KBM-7 (cell line): ENCODE measurements at places on chromosomes 13 and 19.

- no peak for DNase-seq
These were observed 16.9 kb downstream of the TGDS start for GRCh38 chr13:94579063-94579462.

GRCh38 chr19:48170817-48171347 lies 402 bp downstream of the ZSWIM9 start:
- peak; percentile 22 for DNase-seq

DNA sequence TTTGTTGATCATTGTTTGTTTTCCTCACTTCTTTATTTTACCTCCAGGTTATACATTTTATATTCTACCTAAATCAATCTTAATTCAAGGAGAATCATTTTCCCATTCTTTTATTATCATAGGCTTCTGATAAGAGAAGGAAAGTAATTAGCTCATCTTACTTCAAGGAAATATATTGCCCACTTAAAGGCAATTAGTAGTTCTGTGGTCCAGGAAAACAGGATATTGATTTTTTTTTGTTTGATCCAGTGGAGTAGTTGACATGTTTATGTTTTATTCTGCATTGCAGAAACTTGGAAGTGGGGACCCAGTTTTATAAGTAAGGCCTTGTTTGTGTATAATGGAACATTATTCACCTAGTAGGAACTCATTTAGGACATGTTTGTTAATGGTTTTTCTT lies 390.6 kb downstream of the NDFIP2 start:
- DNase-seq = no peak

DNA sequence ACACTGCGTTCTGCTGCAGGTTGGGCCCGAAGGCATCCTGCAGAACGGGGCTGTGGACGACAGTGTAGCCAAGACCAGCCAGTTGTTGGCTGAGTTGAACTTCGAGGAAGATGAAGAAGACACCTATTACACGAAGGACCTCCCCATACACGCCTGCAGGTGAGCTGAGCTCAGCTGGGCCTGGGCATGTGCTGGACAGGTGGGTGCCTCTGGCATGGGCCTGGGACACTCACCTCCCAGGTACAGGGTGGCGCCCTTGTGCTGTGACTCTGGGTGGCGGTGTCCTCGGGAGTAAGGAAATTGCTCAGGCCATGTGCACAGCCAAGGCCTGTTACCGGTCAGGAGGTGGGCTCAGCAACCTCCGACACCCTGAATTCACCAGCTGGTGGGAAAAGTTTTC lies 14.2 kb downstream of the UPF1 start:
- no peak for DNase-seq

DNA sequence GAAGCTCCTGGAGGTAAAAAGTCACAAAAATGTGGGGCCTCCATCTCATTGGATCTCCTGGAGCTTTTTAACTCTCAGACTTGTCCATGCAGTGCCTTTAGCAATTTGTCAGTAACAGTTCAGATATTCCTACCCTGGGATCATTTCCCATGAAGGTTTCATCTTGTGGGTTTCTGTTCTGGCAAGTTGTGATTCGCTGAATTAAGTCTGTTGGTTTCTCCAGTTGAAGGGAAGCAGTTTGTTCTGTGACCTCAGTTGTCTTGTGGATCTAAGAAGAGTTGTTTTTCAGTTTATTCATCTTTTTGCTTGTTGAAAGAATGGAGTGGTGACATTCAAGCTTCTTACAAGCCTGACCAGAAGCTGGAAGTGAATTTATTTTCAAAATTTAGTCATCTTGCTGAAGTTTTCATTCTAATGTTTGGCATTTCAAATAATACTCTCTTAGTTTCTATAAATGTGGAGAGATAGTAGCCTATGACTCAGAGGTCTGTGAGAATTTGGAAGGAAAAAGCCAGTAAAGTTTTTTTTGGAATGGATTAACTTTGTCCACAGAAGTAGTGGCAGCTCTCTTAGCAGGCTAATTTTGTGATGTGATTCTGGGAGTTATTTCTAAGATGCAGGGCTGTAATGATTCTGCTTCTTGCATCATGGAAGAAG lies 120.1 kb upstream of the CSNK1A1L start:
- DNase-seq = no peak

DNA sequence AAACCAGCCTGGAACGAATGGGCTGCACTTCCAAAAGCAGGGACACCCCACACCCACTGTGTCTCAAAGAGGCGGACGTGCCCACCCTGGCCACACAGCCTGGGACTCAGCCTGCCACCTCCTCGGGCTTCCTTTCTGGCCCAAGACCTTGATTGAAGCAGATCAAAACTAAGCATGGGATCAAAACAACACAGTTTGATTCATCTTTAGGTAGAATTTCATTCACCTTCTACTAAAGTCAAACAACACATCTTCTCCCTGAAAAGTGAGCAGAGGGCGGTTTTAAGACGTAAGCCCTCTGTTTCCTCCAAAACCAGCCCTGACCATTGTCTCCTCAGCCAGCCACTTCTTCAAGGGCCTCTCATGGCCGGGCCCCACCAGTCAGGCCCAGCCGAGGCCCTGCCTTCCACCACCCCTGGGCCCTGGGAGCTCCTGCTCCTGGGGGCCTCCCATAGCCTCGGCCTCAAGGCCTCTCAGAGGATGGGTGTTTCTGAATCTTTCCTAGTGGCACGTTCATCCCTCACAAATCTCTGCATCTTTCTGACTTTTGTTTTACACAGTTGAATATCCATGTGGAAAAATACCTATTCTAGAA lies 6.3 kb upstream of the F10 start:
- no peak for DNase-seq

DNA sequence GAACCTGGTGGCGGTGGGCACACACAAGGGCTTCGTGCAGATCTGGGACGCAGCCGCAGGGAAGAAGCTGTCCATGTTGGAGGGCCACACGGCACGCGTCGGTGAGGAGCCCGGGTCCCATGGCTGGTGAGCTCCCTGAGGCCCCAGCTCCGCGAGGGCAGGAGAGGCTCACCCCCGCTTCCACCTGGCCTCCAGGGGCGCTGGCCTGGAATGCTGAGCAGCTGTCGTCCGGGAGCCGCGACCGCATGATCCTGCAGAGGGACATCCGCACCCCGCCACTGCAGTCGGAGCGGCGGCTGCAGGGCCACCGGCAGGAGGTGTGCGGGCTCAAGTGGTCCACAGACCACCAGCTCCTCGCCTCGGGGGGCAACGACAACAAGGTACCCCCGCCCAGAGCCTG lies 7.3 kb upstream of the TEKTIP1 start:
- no peak for DNase-seq

DNA sequence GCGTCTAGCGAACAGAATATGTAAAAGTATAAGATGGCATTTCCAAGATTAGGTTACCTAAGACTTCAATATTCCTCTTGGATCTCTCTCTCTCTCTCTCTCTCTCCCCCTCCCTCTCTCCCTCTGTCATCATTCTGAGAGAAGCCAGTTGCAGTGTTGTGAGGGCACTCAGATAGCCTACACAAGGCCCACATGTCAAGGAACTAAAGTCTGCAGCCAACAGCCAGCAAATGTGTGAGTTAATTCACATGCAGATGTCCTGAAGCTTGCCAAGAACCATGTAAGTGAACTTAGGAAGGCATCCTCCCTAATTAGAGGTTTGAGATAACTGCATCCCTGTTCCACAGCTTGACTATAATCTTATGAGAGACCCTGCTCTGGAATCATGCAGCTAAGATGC lies 822.9 kb upstream of the PRR20A start:
- no peak for DNase-seq

- DNase-seq = no peak
These were observed 111.2 kb downstream of the ENOX1 start for GRCh38 chr13:43675577-43675976.

DNA sequence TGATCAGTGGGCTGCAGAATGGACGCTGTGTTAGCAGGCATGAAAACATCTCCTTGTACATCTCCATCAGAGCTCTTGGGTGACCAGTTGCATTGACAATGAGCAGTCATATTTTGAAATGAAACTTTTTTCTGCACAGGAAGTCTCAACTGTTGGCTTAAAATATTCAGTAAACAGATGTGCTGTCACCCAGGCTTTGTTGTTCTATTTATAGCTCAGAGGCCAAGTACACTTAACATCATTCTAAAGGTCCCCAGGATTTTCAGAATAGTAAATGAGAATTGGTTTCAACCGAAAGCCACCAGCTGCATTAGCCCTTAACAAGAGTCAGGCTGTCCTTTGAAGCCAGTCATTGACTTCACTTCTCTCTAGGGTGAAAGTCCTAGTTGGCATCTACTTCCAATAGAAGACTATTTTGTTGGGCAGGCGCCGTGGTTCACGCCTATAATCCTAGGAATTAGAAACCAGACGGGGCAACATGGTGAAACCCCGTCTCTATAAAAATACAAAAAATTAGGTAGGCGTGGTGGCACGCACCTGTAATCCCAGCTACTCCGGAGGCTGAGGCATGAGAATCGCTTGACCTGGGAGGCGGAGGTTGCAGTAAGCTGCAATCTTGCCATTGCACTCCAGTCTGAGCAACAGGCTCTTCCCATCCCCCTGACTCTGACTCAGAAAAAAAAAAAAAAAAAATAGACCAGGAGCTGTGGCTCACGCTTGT lies 7.9 kb upstream of the PDE4A start:
- no peak for DNase-seq

DNA sequence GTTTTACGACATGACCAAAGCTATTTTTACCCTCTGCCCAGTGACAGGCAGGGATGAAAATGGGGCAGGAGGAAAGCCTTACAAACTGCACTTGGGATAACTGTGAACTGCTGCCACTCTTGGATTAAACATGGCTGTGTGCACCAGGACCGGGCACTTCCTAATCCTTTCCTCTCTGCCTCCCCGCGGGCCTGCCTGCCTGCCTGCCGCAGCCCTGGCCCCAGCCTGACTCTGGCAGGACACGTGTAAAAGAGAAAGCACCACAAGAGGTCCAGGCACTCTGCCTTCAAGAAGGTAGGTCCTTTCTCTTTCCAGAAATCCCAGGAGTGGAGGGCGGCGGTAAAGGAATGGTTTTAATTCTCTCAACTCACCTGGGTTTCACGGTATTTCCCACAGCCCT lies 4.8 kb downstream of the TSHZ3 start:
- DNase-seq = no peak

- DNase-seq = no peak
These were observed at the start of gene AP2A1 for GRCh38 chr19:49766930-49767299. Gene AP2A1 (plus strand): TSS chr19:49767001. CDS start chr19:49767134, 133 bp downstream.

DNA sequence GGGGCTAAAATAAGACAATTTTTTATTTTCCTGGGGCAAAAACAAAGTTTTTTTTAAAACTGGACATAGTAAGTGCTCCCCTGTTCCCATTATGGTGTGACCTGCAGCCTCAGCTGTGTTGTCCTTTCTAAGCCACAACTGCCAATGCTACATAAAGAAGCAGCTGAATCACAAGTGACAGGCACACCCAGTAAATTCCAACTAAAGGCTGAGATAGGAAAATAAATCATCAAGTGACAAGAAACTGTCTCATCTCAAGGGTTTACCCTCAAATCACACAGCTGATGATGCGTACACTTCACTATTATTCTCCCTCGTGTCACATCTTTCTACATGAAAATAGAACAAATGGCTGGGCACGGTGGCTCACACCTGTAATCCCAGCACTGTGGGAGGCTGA lies 28.7 kb downstream of the STK24 start:
- no peak for DNase-seq

- no peak for DNase-seq
These were observed 17.0 kb downstream of the DOCK9 start for GRCh38 chr13:98960606-98961502.

- no peak for DNase-seq
These were observed 6.1 kb upstream of the C13orf46 start for GRCh38 chr13:113979791-113980471.

DNA sequence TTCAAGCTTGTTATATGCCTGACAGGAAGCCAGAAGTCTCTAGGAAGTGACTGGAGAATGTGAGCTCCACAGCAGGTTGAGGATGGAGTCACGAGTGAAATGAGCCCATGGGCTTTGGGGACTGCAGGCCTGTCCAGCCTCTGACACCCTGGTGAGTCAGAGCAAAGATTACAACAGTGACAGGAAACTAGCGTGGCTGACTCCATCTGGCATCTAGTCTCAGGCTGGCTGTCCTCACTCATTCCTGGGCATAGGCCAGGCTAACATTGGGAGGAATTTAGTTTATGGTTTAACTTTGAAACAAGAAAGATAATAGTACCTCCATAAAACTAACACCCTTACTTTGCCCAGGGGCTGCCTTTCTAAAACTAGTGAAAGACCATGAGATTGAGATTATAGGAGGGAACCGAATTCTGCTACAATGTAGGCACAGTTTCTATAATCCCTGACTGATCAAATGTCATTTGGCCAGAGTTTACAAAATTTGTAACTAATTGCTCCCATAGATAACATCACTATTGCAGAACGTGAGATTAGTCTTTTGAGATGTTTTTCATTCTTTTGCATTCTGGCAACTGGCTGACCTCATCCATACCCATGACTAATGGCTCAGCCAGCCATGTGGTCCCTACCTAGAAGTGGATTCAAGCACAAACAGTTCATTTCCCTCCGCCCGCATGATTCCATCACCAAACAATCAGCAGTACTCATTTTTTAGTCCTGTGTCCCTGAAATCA lies 28.4 kb downstream of the PSG1 start:
- no peak for DNase-seq
